ENCODE measurements at places on chromosomes 4 and X.

DNA sequence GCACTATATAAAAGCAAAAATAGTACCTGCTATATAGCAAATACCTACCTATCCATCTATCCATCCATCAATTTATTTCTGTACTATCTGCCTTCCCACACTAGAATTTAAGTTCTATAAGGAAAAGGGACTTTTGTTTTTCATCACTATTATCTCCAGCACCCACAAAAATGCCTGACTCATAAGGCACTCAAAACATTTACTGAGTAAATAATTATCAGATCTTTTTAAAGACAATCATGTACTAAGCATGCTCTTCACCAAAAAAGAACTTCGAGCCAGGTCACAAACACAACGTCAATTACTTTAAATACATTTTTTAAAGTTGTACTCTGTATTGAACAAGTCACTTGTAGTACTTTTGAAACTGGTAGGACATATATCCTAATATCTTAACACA is 119.9 kb downstream of the FBXW7 start:
- DNase-seq = no peak

DNA sequence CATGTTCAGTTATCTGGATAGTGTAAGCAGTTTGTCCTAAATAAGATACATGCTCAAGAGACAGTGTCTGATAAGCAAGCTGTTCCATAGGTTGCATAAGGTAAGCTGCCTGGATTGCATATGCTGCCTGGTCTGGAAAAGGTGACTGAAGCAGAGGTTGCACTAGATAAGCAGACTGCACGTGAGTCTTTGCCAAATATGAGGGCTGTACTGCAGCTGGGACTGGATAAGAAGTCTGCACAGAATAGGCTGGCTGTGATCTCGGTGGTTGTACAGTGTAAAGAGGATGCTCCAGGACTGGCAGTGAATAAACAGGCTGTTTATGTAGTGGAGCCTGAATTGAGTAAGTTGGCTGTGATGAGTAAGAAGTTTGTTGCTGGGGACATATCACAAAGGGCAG is 68.9 kb downstream of the WNK3 start:
- DNase-seq = no peak

- DNase-seq = peak; percentile 22
Measured at GRCh38 chr4:98467627-98468072, 190.8 kb downstream of the TSPAN5 start.

GRCh38 chr4:88080626-88081025 is 73.2 kb downstream of the PKD2 start:
- no peak for DNase-seq

- no peak for DNase-seq
Measured at GRCh38 chrX:9790866-9791265, 4.6 kb downstream of the SHROOM2 start.

GRCh38 chr4:136009258-136009832 is 1522.9 kb downstream of the PCDH18 start:
- no peak for DNase-seq

GRCh38 chr4:70914631-70915030 is 12.5 kb downstream of the MOB1B start:
- no peak for DNase-seq

- no peak for DNase-seq
Measured at GRCh38 chr4:157185363-157185762, 35.2 kb upstream of the GRIA2 start.

GRCh38 chr4:19319607-19320006 is 932.1 kb upstream of the SLIT2 start:
- DNase-seq = no peak

DNA sequence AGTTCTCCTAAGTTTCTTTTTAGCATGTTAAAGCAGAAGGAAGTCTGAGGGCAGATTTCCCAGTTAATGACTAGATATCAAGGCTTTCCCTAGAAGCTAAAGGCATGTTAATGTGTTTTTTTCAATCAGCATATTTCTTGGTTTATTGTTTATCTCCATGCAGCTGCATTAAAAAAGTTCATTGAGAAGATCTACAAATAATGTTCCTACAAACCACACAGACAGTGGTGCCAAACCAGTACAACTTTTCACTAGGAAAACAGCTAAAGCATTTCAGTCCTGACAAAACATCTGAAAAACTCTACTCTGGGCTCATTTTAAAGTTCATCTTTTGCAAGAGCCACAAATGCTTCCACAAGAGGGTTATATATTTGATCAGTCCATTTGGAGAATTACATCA is 320.0 kb downstream of the ADGRL3 start:
- DNase-seq = no peak

- DNase-seq = no peak
Measured at GRCh38 chr4:180721356-180721755, 1521.8 kb upstream of the TENM3 start.

GRCh38 chr4:82610041-82610440 is 48.3 kb upstream of the TMEM150C start:
- no peak for DNase-seq

DNA sequence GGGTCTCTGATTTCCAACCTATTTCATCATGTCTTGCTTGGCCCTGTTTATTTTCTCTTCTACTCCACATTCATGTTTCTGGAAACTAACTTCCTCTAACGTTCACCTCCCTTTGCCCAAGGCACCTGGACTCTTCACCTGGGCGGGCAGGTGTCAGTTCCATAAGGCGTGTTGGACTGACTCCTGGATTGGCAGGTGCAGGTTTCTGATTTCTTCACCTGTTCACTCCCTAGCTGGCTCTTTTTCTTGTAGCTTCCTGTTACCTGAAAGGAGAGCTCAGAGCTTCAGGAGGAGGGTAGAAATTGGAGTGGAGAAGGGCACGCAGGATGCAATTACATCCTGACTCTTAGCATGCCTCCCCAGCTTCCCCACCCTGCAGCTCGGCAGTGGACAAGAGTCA is 350.8 kb upstream of the KLF3 start:
- DNase-seq = no peak

DNA sequence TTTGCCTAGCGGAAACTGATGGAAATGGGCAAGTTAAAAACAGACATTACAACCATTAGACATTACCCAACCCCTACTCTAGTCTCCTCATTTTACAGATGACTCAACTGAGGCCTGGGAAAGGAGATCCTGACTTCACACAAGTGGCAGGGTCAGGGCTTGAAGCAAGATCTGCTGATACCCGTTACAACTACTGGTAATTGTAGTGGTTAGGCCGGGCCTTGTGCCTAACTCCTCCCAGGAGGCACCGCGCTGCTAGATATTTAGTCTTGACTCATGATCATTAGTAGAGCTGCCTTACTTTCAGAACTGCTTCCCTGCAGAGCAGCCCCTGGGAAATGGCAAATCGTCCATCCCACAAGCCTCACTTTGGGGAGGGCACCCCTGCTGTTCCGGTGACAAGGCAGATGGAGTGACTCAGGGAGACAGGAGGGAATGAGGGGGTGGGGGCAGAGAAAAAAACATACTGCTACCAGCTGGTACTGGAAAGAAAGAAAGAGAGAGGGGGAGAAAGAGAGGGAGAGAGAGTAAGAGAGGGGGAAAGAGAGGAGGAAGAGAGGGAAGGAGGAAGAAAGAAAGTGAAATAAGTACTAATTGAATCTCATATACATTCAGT is 12.2 kb downstream of the ARHGEF6 start:
- DNase-seq = no peak

GRCh38 chrX:71212536-71212935 is 10.5 kb upstream of the GJB1 start:
- DNase-seq = no peak

DNA sequence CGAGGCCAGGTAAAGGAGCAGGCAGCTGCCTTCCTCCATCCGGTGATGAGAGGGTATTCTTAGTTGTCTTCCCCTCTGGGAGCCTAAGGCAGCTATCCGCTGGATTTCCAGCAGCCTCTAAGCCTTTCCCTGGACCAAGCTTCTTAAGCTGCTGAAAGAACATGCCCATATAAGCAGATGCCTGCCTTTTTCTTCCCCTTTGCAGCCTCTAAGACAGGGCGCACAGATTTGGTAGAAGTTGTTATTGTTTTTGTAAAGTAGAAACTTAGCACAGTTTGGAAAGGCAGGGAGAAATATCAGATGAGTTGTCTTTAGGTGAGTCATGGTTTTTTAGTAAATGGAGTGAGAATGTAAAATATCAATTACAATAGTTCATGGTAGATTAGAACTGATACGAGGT is 210.8 kb downstream of the ARHGAP10 start:
- DNase-seq = no peak

- DNase-seq = no peak
Measured at GRCh38 chr4:39568805-39569204, 41.6 kb upstream of the UGDH start.

GRCh38 chr4:34939073-34939472 is 1305.2 kb downstream of the ARAP2 start:
- no peak for DNase-seq

DNA sequence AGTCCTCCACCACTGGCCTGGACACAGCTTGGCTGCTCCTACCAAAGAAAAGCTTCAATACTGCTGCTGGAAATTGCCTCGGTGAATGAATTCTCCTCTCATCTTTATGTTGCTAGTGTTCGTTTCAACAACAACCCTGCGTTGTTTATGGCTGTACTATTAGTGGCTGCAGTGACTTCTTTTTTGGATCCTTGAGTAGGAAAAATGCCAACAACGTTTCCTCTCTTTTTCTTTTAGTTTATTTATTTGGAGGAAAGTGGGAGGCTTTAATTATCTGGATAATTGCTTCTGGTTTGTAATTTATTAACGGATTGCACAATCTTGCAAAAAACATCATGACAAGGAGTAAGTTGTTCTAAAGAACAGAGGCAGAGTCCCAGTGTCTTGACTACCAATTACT is 464.1 kb upstream of the TRAM1L1 start:
- no peak for DNase-seq

- no peak for DNase-seq
Measured at GRCh38 chrX:123336666-123337065, 152.6 kb downstream of the GRIA3 start.

DNA sequence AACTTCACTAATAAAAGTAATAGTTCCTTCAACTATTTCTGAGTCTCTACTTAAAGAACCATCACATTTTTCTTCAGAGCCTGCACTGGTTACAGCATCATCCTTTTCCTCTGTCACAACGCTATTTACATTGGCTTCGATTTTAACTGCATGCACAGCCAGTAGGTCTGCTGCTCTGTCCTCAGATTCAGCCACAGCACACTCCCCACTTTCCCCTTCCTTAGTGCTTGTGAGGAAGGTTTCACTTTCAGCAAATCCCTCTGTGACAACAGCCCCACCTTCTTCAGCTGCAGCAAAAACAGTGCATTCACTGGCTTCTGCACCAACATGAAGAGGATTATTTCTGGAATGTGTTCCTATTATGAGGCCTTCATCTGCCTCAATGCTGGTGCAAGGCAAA is 25.7 kb downstream of the BOD1L1 start:
- DNase-seq = no peak

DNA sequence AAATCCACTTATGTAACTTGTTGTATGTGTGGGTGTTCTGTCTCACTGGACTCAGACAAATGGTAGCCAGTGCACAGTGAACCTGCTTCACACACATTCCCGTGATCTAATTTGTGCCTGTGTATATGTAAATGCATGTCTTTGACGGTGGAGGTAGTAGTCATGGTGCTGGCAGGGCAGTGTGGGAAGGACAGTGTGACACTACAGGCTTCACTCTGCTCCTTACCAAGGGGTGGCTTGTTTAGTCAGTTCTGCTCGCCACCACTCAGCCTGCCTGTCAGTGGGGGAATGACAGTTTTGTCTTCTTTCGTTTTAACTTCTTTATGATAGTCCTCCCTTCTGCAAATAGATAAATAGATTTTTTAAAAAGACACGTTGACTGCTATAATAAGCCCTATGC is 17.7 kb upstream of the PAQR3 start:
- no peak for DNase-seq

DNA sequence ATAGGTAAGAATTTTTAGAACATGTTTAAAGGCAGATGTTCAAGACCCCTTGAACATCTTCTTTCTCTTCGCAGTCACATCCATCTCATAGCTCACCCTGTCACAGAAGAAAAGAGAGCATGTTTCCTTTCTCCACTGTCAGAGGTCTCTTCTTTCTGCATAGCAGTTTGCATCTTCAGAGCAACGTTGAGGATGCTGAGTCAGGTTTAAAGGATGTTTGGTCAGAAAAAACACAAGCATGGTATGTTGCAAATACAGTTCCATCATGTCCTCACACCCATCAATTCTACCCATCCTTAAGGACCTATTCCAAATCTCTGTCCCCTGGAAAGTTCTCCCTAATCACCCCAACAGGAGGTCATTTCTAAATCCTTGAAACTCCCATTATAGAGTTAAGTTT is 84.8 kb downstream of the STOX2 start:
- no peak for DNase-seq

- no peak for DNase-seq
Measured at GRCh38 chr4:24975510-24975909, 55.2 kb downstream of the LGI2 start.

DNA sequence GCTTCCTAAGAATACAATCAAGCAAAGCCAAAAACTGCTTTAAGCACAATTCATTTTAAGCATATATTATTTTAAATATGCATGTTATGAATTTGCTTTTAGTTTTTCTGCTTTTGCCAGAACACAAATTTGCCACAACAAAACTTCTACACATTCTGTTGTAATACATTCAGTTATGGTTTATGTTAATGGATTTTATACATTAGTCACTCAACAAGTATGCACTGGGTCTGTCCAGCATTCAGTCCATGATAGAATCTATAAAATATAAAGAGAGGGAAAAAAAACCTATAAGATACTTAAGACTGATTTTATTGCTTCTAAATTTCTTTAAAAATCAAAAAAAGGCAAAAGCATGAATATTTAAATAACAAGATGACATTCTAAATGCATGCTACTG is 22.2 kb downstream of the IQCM start:
- no peak for DNase-seq

DNA sequence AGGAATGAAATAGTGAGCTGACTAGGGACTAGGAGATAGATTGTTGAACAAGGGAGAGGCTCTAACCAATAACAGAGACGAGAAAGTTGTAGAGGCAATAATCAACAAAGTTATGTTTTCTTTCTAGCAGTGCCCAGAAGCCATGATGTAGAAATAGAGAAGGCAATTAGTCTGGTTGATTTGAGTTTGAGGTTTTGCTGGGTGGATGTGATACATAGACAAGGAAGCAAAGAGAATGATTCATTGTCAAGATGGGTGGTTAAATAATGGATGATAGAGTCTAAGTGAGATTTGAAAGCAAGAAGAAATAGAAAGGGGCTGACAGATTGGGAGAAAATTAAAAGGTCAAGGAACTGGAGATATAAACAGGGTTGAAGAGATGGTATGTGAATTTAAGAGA is 11.2 kb downstream of the RBM41 start:
- DNase-seq = no peak

- DNase-seq = no peak
Measured at GRCh38 chr4:107452717-107453630, 267.1 kb downstream of the PAPSS1 start.

GRCh38 chrX:107504006-107504405 is 54.6 kb downstream of the FRMPD3 start:
- no peak for DNase-seq

DNA sequence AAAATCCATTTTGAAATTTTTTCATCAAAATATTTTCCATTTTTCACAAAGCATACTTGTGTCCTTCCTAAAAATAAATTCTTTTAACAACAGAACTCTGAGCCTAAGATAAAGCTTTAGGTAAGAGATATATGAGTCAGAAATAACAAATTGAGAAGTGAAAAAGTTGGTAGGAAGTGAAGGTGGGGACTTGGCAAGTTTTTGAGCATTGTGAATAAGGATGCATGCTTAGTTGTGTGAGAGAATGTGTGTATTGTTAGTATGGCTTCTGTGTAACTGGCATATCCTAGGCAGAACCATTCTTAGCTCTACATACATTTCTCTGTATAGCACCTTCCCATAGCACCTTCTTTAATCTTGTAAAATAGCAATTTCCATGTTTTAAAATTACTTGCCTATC is 6.8 kb downstream of the ASB5 start:
- DNase-seq = no peak
